Airway epithelial cell (primary cell): ENCODE measurements at places on chromosomes 6 and 20. TPM values are rescaled to one million over a fixed set of nuclear protein-coding genes. Genes with fewer than 3 reads are reported as not detected.

MLN gene
- total RNA-seq, result not detected in 2 replicates

TNFRSF21 gene
- 129 and 157 TPM in 2 replicates for total RNA-seq

ADGRF1 gene
- total RNA-seq, result 23.5 and 24.3 TPM in 2 replicates

CFB gene
- total RNA-seq, result 3.1 and 3.9 TPM in 2 replicates
